Activated naive CD8-positive, alpha-beta T cell treated with anti-CD3 and anti-CD28 coated beads for 36 hours (primary cell): ENCODE measurements at places on chromosomes 4 and X. TPM values are rescaled to one million over a fixed set of nuclear protein-coding genes. Genes with fewer than 3 reads are reported as not detected.

DNA sequence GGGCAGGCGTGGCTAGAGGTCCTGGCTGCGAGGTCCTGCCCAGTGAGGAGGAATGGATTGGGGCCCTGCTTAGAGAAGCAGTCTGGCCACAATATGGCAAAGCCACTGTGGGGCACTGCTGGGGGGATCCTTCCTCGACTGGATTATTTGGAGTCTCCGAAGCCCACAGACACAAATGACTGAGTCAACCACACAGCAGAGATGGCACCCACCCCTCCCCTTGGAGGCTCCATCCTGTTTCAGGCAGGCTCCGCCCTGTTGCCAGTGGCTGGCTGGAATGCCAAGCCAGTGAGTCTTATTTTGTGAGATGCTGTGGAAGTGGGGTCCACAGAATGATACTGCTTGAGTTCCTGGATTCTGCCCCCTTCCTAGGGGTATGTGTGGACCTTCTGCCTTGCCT, 363.9 kb downstream of the PPP1R2C start:
- peaks cover 4% of the 10 kb centered on the region for H3K4me1 ChIP-seq
- DNase-seq: no peak
- H3K27ac ChIP-seq: no peak overlapping the region
- H3K36me3 ChIP-seq: peaks cover 6% of the 10 kb centered on the region
- H3K27me3 ChIP-seq: no peaks in the 10 kb centered on the region
- no peak overlapping the region for H3K4me3 ChIP-seq

DNA sequence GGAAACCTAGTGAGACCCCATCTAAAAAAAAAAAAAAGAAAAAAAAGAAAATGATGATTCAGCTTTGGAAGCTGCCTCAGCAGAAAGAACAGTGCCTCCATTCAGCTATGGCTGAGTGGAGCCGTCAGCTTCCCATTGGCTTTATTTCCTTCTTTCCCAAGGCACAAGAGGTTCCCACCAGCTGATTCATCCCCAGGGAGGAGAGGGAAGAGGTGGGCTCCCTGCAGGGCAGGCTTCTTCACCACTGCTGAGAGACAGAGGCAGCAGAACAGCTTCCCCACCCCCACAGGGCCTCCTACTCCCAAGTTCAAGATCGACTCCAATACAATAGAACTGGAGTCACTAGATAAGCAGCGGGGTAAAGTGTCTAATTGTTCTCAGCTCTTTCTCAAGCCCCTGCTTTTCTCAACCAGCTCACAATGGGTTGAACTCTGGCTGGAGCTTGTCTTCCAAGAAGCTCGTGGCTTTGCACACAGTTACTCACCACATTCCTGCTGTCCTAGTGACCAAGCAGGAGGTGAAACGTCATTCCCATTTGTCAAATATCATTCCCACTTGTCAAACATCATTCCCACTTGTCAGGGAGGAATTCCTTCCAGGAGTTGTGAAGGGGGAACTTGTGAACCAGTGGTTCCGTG, 47.8 kb downstream of the FHDC1 start:
- no peak for DNase-seq
- no peaks in the 10 kb centered on the region for H3K27me3 ChIP-seq
- H3K27ac ChIP-seq: no peak overlapping the region
- no peaks in the 10 kb centered on the region for H3K36me3 ChIP-seq
- no peak overlapping the region for H3K4me3 ChIP-seq

DNA sequence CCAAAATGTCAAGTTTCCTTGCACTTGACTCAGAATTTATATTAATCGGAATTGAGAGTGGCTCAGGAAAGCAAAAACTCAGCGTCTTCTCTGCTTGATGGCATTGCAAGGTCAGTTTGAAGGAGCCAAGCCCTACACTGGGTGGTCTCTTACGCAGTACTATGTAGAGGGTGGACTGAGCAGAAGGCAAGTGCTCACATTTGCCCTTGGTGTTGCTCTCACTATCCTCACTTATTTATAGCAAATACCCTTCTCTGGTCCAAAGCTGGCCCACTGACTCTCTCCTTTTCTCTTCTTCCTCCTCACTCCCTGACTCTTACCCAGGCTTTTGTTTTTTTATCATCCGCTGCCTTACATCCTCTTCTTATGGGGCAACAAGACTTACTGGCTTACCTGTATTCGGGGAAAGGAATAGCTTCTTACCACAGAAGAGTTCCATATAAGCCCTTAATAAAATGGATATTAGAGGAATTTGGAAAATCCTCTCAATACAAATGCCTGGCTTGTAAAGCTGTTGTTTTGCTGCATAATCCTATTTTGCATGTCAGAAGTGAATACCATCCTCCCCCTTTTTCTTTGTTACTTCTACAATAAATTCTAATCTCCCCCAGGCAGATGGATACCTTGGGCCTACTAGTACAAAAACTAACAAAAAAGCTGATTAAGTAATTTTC, 24.8 kb upstream of the GATB start:
- H3K27ac ChIP-seq: no peak overlapping the region
- peaks cover 5% of the 10 kb centered on the region for H3K4me1 ChIP-seq
- no peaks in the 10 kb centered on the region for H3K27me3 ChIP-seq
- no peaks in the 10 kb centered on the region for H3K36me3 ChIP-seq
- DNase-seq: no peak

DNA sequence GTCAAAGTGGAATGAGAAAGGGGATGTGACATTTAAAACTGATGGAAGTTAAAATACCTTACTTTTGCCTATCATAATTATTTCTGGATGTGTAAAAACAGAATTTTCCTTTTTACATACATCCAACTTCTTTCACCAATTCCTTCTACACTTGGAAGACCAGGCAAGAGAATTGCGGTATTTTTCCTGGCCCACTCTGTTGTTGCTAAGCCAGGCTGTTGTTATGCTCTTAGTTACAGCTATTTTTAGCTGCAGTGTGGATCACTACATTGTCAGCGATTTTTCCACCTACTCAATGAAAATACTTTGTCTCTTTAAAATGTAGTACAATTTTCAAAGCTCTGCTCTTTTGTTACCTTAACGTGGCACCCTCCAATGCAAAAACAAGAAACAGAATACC, 43.4 kb downstream of the NKX6-1 start:
- H3K27me3 ChIP-seq: peaks cover 23% of the 10 kb centered on the region
- H3K4me1 ChIP-seq: no peaks in the 10 kb centered on the region
- no peak for DNase-seq

GRCh38 chr4:150723727-150724411, 141.9 kb downstream of the MAB21L2 start:
- H3K36me3 ChIP-seq: peaks cover 62% of the 10 kb centered on the region
- no peak for DNase-seq
- no peaks in the 10 kb centered on the region for H3K27me3 ChIP-seq
- H3K4me1 ChIP-seq: no peaks in the 10 kb centered on the region

- no peaks in the 10 kb centered on the region for H3K27me3 ChIP-seq
- H3K27ac ChIP-seq: no peak overlapping the region
- peaks cover 1% of the 10 kb centered on the region for H3K36me3 ChIP-seq
- no peaks in the 10 kb centered on the region for H3K4me1 ChIP-seq
Measured at GRCh38 chrX:131881194-131881593, 141.9 kb upstream of the STK26 start.

DNA sequence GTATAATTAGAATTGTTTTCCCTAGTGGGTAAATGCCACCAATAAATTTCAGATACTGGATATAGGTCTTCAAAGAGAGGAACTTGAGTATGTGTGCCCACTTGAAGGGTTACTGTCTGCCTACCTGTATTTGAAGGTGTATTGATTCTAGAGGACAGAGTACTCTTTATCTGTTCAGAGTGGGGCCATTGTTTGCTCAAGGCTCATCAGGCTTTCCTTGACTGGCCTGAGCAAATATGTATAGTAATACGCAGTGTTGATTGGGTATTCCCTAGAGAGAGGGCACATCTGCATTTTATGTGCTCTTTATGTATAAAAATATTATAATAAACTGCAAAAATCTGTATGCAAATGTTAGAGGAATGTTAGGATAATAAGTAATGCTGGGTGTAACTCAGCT, 23.7 kb downstream of the RP2 start:
- H3K36me3 ChIP-seq: peaks cover 4% of the 10 kb centered on the region
- H3K4me1 ChIP-seq: no peaks in the 10 kb centered on the region
- DNase-seq: no peak
- H3K4me3 ChIP-seq: no peak overlapping the region
- H3K27ac ChIP-seq: no peak overlapping the region

The DCHS2 gene
- not detected for total RNA-seq

The STATH gene
- total RNA-seq: not detected

The AMTN gene
- not detected for total RNA-seq
